Testis (tissue), 5 donors: ENCODE measurements at places on chromosomes 1 and 21. TPM values are rescaled to one million over a fixed set of nuclear protein-coding genes. Genes with fewer than 3 reads are reported as not detected.

GRCh38 chr1:41592451-41593125 is 108.1 kb upstream of the EDN2 start:
- no peak for DNase-seq
- H3K36me3 ChIP-seq = no peaks in the 10 kb centered on the region
- no peaks in the 10 kb centered on the region for H3K27me3 ChIP-seq
- H3K27ac ChIP-seq = no peak overlapping the region
- H3K4me1 ChIP-seq = no peaks in the 10 kb centered on the region

DNA sequence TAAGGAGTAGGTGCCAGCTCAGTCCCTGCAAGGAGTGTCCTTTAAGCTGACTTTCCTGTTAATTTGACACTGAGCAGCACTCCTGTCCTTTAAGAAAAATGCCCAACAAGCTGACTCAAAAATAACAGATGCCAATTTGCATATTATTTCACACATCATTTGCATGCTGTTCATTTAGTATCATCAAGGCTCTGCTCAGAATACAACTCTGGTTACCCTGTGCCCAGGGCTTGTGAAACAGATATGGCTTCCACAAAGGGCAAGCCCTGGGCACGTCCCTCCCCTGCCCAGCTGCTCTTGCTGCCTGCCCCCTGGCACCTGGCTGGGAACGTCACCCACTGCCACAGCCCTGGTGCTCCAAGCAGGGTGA is 10.3 kb downstream of the KCNN3 start:
- H3K4me1 ChIP-seq = no peaks in the 10 kb centered on the region
- no peak for DNase-seq
- no peak overlapping the region for H3K27ac ChIP-seq

DNA sequence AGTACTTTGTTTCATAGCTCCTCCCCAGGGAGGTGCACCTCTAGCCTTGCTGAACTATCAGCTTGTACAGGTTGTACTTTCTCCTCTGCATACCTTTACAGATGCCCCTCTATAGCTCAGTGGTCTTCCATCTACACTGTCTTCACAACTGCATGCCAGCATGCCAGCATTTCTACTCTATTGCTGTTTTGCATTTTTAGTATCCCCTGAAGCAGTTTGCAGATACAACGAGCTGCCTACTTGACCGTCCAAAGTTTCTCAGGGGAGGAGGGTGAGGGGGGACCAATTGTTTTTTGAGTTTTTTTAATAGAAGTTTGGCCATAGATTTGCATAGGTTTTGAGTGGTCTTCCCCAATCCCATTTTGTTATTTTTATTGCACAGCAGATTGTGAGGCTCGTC is 27.6 kb upstream of the CTH start:
- no peak overlapping the region for H3K4me3 ChIP-seq
- no peaks in the 10 kb centered on the region for H3K27me3 ChIP-seq
- no peak for DNase-seq

DNA sequence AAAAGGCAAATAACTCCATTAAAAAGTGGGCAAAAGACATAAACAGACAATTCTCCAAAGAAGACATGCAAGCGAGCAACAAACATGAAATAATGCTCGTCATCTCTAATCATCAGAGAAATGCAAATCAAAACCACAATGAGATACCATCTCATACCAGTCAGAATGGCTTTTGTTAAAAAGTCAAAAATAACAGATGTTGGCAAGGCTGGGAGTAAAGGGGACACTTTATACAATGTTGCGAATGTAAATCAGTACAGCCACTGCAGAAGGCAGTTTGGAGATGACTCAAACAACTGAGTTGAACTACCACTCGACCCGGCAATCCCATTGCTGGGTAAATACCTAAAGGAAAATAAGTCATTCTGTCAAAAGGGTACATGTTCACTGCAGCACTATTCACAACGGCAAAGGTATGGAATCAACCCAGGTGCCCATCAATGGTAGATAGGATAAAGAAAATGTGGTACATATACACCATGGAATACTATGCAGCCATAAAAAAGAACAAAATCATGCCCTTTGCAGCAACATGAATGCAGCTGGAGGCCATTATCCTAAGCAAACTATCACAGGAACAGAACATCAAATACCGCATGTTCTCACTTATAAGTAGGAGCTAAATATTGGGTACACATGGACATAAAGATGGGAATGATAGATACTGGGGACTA is 25.9 kb downstream of the TSPAN2 start:
- DNase-seq = peak; percentile 32
- no peaks in the 10 kb centered on the region for H3K4me1 ChIP-seq
- no peaks in the 10 kb centered on the region for H3K27me3 ChIP-seq
- no peak overlapping the region for H3K4me3 ChIP-seq
- peak overlapping the region; percentile 25 for H3K27ac ChIP-seq

GRHL3 gene
- 2.7 TPM for total RNA-seq
